HAP-1 (cell line): ENCODE measurements at places on chromosomes 12 and 14.

GRCh38 chr12:123134271-123134671 lies 16.6 kb downstream of the PITPNM2 start:
- DNase-seq, result no peak

- DNase-seq, result peak; percentile 39
Observed at GRCh38 chr14:49972823-49973222, 79.9 kb downstream of the ARF6 start.

DNA sequence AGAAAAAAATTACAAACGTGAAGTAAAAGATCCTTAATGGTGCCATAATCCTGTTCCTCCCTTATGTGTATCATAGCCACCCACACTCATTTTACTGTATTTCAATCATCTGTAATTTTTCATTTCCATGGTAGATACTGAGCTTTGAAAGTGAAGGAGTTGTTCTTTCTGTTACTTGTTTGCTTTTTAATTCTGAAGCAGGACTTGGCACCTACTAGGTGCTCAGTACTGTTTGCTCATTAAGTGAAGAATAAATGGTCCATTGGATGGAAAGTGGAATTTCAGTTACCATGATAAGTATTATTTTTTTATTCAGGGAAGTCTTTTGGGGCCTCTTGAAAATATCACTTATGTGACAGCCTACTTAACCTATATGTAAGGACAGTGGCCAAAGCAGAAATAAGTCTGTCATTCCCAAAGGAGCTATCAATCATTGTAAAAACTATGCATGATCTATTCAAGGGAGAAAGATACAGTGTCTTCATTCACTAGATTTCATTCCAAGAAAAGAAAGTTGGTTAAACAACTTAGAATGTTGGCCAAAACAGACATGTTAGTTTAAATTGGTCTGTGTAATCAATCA lies 1244.4 kb upstream of the SEL1L start:
- DNase-seq, result no peak

- DNase-seq, result no peak
Observed at GRCh38 chr12:127393465-127393864, 873.5 kb upstream of the TMEM132C start.

DNA sequence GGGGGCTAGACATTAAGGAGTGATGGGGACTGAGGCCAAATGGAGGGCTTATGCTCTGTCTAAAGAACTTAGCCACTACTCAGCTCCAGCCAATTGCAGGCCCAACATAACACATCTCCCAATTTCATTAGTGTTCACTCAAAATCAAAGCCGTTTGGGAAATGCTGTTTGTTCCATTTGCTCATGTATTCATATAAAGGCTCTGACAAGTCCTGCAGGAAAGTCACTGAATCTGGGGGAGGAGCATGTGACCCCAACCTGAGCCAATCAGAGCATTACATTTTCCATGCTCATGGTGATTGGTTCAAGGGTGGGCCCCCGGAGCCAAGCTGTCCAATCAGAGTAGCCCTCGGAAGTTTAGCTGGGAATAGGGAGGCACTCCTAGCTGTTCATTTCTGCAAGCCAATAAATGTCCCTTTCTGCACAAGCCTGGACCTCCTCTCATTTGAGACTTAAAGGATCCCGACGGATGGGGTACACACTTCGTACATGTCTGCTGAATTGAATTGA lies 20.9 kb downstream of the SDSL start:
- DNase-seq, result peak; percentile 52

GRCh38 chr12:32302218-32303173 lies 96.9 kb upstream of the FGD4 start:
- DNase-seq, result no peak

- no peak for DNase-seq
Observed at GRCh38 chr14:97251491-97252155, 454.4 kb downstream of the VRK1 start.

- DNase-seq, result no peak
Observed at GRCh38 chr12:2410496-2410895, 357.7 kb downstream of the CACNA1C start.

GRCh38 chr12:75390156-75390898 lies 562 bp upstream of the GLIPR1L2 start:
- DNase-seq, result no peak

GRCh38 chr14:94628578-94628977 lies 16.4 kb downstream of the SERPINA3 start:
- DNase-seq, result no peak

GRCh38 chr12:108973629-108974152 lies 47.2 kb downstream of the SVOP start:
- DNase-seq, result no peak

DNA sequence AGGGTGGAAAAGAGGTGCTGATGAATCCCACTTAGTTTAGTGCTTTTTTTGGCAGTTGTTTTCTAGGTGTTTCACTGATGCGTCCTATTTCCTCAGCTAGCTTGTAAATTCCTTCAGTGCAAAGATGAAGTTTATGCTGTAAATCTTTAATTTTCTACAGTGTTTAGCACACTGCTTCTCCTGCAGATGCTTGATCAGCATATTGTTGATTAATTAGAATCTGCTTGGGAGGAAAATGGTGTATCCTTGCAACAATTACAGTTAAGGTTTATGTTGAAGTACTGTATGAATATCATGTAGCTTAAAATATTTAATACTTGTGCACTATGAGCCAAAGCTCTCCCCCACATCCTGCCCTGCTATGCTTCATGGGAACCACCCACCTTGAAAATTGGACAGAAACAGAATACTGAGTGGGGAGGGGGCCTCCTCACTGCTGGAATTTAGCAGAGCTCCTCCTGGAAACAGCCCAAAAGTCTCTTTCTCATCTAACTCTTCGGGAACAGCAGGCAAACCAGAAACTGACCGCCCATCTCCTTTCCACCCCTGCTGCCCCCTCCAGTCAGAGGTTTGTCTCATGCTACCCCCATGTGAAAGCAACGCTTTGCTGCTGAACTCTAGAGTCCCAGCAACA lies 20.3 kb upstream of the DHRS4 start:
- no peak for DNase-seq

GRCh38 chr12:29726321-29726692 lies 57.4 kb downstream of the TMTC1 start:
- no peak for DNase-seq

DNA sequence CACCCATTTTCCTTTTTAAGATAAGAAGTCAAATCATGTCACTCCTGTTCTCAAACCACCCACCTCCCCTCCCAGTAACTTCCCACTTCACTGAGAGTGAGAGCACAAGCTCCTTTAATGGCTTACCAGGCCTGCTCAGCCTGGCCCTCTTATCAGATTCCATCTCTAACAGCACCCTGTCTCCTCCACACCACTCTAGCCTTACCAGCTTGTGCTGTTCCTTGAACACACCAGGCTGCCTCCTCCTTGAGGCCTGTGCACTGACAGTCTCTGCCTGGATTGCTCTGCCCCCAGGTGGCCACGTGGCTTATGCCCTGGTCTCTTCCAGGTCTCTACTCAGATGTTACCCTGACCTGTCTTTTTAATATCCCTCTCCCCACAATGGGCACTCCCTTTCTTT lies 40.1 kb upstream of the EVL start:
- DNase-seq, result no peak

DNA sequence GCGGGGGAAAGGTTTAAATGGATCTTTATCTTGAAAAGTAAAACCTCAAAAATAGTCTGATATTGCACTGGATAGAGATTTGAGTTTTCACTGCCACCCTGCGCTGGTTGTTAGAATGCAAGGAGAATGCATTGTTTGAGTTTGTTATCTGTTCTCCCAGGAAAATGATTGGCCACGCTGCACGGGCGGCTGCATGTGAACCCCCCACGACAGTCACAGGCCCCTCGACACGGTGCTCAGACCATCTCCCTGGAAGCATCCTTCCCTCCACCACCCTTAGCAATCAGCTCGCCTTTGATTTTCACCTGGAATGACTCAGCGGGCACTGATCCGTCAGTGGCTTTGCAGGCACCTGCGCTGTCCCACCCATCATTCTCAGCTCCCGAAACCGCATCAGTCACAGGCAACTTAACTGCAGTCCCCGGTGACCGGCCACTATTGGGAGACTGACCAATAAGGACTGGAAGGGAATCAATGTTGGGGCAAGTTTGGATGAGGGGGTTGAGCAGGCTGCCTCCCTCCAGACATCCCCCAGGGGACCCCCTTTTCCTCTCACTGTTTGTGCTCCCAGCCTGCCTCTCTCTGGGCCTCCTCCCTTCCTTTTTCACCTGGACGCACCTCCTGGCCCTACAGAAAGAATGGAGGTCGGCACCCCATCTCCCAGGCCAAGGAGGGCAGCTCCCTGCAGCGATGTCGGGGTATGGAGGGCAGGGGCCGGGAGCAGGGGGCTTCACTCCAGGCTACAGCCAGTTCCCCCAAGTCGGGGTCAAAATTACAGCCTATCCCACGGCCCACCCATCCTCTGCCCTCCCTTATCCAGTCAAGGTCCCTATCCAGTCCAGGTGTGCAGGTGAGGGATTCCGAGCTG lies 28.5 kb upstream of the C14orf180 start:
- DNase-seq, result no peak

DNA sequence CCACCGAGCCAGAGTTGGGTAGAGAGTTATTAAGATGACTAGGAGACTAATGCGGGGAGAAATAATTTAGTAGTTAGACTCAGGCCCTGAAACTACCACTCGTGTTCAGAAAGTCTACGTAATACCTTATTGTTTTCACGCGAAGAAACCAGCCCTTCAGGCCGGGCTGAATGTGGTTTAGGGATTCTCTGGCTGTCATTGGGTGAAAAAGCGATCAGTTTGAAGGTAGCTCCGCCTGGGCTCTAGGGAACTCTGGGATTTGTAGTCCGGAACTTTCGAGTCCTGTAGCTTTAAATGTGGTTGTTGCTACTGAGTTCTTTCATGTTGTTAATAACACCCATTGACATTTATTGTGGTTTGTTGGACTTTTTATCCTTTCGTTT lies 549 bp upstream of the WDR89 start:
- peak; percentile 93 for DNase-seq

- no peak for DNase-seq
Observed at GRCh38 chr14:102504328-102504999, 5.1 kb downstream of the ANKRD9 start.
